ENCODE measurements at places on chromosomes 1 and 21. TPM values are rescaled to one million over a fixed set of nuclear protein-coding genes. Genes with fewer than 3 reads are reported as not detected.

Gene AMPD1
- not detected for total RNA-seq

Gene PAQR7
- 12.3 TPM for total RNA-seq

Gene OR2T35
- not detected for total RNA-seq

Gene TMEM59
- 283 TPM for total RNA-seq

Gene SKI
- total RNA-seq: 108 TPM

DNA sequence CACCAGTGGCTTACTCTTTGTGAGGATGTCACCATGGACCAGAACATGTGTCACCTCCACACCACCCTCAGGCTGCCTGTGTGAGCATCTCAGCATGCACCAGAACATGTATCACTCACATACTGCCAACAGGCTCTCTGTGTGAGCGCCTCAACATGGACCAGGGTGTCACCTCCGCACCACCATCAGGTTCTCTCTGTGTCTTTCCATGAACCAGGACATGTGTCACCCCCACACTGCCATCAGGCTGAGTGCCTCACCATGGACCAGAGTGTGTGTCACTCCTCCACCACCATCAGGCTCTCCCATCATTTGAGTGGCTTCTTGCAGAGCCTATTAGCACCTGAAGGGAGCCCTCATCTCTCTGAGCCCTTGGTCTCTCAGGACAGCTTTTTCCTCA, 125.2 kb downstream of the ZNF648 start:
- no peak for DNase-seq

DNA sequence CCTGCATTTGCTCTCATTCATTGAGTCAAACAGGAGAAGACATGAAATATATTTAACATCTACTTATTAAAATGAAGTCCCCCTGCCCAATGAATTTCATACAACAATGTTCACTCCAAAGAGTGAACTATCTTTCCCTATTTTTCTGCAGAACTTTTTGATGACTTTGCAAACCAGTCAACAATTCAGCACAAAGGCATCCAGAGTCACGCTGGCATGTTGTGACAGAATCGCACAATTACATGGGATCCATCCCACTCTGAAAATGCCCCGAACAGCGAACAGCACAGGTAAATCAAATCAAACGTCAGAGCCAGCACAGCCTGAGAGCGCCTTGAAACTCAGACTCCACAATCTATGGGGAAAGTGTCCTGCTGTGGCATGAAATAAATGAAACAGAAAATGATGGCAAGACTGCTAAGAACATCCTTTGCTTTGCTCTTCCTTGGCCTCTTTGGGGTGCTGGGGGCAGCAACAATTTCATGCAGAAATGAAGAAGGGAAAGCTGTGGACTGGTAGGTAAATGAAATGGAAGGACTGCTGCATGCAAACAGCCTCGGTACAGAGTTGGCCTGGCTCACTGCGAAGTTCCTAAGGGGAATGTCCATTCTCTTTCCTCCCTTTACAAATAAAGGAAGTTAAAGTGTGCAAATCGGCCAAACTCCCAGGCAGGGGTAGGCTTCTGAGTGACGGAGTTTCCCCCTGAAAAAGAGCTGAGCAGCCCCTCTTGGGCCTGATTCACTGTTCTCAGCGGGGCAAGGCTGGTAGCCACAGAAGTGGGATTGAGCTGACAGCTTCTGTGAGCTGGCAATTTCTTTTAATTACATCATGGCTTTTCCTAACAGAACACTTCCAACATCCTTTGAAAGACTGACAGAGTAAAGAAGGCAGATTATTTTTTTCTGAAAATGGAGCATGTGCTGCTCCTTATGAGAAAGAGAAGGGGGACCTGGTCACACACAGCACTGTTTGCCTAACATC, at the start of gene DNASE2B:
Gene DNASE2B (plus strand): TSS at position 310 of the 981 bp plus-strand sequence. CDS start 81 bp downstream, at position 391.
- no peak for DNase-seq

DNA sequence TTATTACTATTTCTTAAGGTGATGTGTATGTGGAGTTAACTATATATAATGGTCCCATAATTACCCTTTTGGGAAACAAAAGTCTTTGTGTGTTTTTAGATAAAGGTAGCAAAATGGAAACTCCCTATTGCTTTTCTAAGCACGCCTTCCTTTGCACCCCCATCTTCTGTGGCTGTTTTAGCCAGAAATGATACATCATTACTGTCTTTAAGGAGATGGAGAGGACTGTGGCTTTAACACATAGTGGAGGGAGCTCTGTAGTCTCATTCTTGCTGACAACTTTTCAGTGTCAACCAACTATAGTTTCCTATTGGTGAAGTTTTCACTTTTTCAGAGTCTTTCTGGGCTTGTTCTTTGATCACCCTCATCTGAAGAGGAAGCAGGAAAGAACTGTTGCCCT, 1.0 kb downstream of the APOBEC4 start:
- no peak for DNase-seq

DNA sequence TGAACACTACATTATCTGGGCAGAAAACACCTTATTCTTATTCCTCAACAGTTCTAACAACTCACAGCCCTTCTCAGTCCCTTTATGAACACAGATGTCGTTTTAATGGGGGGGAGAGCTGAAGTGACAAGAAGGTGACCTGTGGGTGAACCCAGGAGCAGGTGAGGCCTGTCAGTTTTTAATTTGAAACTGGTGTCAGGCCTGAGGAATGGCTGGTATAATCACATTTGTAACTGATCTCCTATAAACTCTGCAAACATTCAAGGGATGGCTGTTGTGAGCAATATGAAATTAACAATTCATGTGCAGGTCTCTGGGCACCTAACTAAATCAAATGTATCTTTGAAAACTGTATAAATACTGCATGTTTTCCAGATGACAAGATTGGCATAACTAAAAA, 362.1 kb upstream of the NR5A2 start:
- no peak for DNase-seq

DNA sequence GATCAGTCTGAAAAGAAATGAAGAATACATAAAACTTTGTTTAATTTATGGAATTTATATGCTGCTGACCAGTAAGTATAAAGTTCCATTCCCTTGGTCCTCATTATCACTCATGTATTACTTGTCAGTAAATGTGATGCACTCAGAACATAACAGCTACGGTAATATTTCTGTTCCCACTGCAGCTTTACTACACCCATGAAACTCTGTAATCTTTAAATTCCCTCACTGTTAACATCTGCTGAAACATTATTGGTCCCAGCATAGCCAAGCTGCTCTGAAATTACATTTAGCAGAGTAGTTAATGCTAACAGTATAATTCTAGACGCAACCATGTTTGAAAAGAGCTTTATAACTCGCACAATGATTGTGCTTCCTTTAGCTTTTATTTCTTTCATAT, 238.4 kb downstream of the GPATCH2 start:
- no peak for DNase-seq

DNA sequence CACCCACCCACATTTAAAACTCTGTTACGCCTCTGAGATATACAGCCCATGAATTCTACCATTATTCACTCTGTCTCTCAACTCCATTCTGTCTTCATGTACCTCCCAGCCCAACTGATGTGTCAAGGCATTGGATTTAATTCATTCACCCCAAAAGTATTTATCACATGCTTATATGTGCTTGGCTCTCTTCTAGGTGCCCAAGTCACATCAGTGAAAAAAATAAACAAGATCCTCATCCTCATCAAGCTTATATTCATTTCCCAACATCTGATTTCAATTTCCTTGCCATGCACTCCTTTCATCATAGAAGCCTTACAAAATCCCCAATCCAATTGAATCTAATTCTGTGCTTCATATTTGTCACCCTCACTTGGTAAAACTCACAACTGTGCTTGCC, 967.6 kb downstream of the LTN1 start:
- DNase-seq: no peak
